Activated T-cell treated with anti-CD3 and anti-CD28 coated beads, Interleukin-2, amount 50 U/mL, for 72 hours (primary cell): ENCODE measurements at places on chromosomes 16 and 17.

DNA sequence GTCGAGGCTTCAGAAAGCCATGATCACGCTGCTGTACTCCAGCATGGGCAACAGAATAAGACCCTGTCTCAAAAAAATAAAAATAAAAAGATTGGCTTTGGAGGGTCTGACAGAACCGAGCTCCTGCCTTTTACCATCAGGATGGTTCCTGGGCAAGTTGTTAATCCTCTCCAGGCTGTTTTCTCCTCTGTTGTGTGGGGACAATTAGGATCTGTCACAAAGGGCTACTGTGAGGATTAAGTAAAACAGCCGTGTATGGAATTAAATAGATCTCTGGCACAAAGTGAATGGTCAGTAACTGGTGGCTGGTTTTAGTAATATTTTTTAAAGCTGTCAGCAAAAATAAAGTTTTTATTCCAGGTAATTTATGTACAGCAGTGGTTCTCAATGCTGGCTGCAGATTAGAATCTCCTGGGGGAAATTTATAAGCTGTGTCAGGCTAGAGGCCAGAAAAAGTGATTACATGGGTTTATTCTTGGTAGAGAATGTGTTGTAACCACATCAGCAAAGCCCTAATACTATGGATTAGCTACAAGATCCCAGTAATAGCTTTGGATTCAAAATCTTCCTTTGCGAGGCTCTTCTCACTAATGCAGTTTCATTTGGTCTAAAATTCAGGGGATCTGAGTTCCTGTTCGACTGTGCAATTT lies 47.2 kb downstream of the GPRC5B start:
- DNase-seq, result no peak

- no peak for DNase-seq
Observed at GRCh38 chr16:54175552-54176375, 110.8 kb downstream of the IRX3 start.

DNA sequence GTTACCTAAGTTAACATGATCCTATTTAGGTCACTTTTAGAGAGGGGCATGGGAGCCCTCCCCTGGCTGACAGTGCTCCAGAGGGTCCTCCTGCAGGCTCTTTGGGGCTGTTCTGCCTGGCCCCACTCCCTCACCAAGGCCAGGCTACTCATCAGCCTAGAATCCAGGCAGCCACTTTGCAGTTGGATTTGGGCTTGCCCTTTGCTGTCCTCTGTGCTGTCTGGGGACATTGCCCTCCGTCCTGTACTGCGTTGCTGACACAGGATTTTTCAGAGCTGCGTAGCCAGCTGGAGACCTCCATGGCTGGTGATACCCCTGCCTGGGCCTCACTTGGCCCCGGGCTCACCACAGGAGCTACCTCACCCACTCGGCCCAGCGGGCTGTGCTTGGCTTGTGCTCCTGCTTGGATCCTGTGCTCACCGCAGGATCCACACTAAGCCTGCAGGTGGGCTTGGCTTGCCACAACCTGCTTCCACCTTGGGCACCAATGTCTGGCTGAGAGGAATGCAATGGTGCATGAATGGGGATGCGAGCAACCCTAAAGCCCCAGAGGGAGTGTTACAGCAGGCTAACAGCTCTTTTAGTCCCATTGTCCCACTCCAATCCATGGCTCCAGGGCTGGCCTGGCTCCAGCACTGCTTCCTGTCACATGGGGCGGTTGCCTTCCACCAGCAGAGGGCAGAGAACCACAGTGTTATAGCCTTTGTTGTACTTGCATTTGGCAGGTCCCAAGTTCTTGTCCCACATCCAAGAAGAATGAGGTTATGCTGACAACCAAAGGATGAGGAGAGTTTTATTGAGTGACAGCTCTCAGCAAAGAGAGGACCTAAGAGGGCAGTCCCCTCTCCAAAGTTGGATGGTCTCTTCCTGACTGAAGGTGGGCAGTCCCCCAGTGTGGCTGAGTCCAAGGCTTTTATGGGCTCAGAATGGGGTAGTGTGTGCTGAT lies 21.5 kb downstream of the CCL4 start:
- DNase-seq, result no peak

DNA sequence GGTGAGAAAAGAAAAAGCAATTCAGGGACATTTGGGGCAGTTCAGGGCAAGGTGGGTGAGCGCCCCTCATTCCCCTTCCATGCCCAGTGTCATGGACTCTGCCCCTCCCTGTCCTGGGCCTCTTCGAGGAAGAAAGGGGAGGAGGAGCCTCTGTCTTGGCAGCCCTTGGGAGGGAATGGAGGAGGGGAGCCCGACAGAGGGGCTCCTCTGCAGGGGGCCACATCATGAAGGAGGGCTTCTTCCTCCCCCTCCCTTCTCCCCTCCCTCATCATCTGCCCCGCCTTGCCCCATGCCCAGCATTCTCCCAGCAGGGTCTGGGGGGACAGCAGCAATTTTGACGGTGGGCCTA lies 33.2 kb upstream of the TAC4 start:
- DNase-seq, result no peak

GRCh38 chr17:9533441-9533840 lies 42.2 kb downstream of the STX8 start:
- no peak for DNase-seq

- no peak for DNase-seq
Observed at GRCh38 chr16:24984101-24984500, 31.1 kb downstream of the ARHGAP17 start.

DNA sequence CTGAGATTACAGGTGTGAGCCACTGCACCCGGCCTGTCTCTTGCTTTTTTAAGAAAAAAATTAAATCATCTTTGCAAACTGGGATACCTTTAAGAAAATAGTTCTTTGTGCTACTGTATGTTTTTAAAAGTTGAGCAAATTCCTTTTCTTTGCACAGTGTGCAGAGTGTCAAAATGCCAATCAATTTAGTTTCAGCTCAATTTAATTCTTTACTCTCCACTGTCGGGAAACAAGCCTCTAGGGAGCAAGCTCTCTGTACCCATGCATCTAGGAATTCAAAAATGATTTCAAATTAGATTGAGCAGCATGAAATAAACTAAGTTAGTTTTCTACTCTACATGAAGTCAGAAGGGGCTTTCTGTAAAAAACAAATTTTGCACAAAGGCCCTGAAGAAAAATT lies 141.5 kb upstream of the CORO6 start:
- no peak for DNase-seq
